Fibroblast of the aortic adventitia (primary cell): ENCODE measurements at places on chromosomes 2 and 18. TPM values are rescaled to one million over a fixed set of nuclear protein-coding genes. Genes with fewer than 3 reads are reported as not detected.

The CCBE1 gene
- 16.2 and 35.3 TPM in 2 replicates for total RNA-seq

The RAB6C gene
- not detected in 2 replicates for total RNA-seq

The HOXD3 gene
- 0.09 TPM in 1 of 2 replicates, not detected in the other for total RNA-seq

The TRIM43 gene
- not detected in 2 replicates for total RNA-seq

The MYO3B gene
- 0.09 and 0.33 TPM in 2 replicates for total RNA-seq

The MOGAT1 gene
- not detected in 2 replicates for total RNA-seq

The RESP18 gene
- total RNA-seq = not detected in 2 replicates

The REG3G gene
- total RNA-seq = not detected in 2 replicates

The PLB1 gene
- total RNA-seq = 2.7 and 7.8 TPM in 2 replicates

The MSTN gene
- 0.08 and 0.18 TPM in 2 replicates for total RNA-seq

The ZC3H6 gene
- total RNA-seq = 2.9 and 7.5 TPM in 2 replicates

The MPP4 gene
- 0.33 and 4.0 TPM in 2 replicates for total RNA-seq

The MOCOS gene
- total RNA-seq = 3.5 and 13.1 TPM in 2 replicates

The NT5DC4 gene
- total RNA-seq = not detected in 2 replicates
